CD14-positive monocyte (primary cell): ENCODE measurements at places on chromosomes 3 and 15. TPM values are rescaled to one million over a fixed set of nuclear protein-coding genes. Genes with fewer than 3 reads are reported as not detected.

The AGBL1 gene
- polyA plus RNA-seq, result not detected in 2 replicates

The RETNLB gene
- polyA plus RNA-seq, result not detected in 2 replicates

The ZNF280D gene
- 8.0 TPM for polyA plus RNA-seq

The PCLAF gene
- polyA plus RNA-seq, result not detected

The MYRIP gene
- polyA plus RNA-seq, result not detected in 2 replicates

The CRYBG3 gene
- 5.3 TPM for polyA plus RNA-seq

The GOLGA8J gene
- polyA plus RNA-seq, result not detected

The ACVR2B gene
- polyA plus RNA-seq, result 0.15 TPM

The PARL gene
- 33.0 and 65.6 TPM in 2 replicates for polyA plus RNA-seq

The HESX1 gene
- polyA plus RNA-seq, result 0.75 and 0.83 TPM in 2 replicates

The PLCB2 gene
- 56.5 TPM for polyA plus RNA-seq

The SENP8 gene
- polyA plus RNA-seq, result 0.19 and 0.52 TPM in 2 replicates

The FES gene
- 260 and 328 TPM in 2 replicates for polyA plus RNA-seq

The KLHL40 gene
- not detected in 2 replicates for polyA plus RNA-seq

The IGF2BP2 gene
- polyA plus RNA-seq, result 1.2 and 2.8 TPM in 2 replicates

The CACNA2D2 gene
- polyA plus RNA-seq, result 0.09 TPM

The RBM6 gene
- polyA plus RNA-seq, result 54.3 and 137 TPM in 2 replicates

The PPP1R14D gene
- not detected in 2 replicates for polyA plus RNA-seq

The PPM1M gene
- polyA plus RNA-seq, result 92.8 TPM

The RPS17 gene
- polyA plus RNA-seq, result 619 TPM

The ZSCAN2 gene
- 6.1 and 9.8 TPM in 2 replicates for polyA plus RNA-seq
